ENCODE measurements at places on chromosomes 16 and 17.

DNA sequence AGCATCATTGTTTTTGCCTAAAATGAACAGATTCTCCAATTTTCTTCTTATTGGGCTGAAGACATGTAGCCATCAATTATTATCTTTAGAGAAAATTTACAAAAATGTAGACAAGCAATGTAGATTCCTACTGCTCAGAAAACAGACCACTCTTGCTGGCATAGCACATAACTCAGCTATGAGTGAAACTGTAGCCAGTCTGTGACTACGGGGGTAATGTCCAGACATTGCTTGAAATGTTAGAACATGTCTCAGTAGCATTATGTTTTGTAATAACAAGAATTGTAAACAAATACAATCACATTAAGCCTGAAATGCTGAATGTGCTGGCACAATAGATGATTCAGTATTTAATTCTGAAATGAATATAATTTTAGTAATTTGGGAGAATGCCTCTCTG, 265.7 kb upstream of the KCNJ16 start:
- DNase-seq: no peak

- no peak for DNase-seq
Observed at GRCh38 chr16:29963021-29963743, 1.3 kb downstream of the TMEM219 start.

- no peak for DNase-seq
Observed at GRCh38 chr17:29007860-29008455, 2.1 kb upstream of the SEZ6 start.

- no peak for DNase-seq
Observed at GRCh38 chr16:84617041-84617790, 662 bp downstream of the COTL1 start.

GRCh38 chr17:75850928-75851692, 4.0 kb downstream of the WBP2 start:
- no peak for DNase-seq

GRCh38 chr17:44977814-44978550, 9.9 kb upstream of the C1QL1 start:
- DNase-seq: no peak

GRCh38 chr16:86391984-86392383, 118.3 kb upstream of the FOXF1 start:
- DNase-seq: no peak

DNA sequence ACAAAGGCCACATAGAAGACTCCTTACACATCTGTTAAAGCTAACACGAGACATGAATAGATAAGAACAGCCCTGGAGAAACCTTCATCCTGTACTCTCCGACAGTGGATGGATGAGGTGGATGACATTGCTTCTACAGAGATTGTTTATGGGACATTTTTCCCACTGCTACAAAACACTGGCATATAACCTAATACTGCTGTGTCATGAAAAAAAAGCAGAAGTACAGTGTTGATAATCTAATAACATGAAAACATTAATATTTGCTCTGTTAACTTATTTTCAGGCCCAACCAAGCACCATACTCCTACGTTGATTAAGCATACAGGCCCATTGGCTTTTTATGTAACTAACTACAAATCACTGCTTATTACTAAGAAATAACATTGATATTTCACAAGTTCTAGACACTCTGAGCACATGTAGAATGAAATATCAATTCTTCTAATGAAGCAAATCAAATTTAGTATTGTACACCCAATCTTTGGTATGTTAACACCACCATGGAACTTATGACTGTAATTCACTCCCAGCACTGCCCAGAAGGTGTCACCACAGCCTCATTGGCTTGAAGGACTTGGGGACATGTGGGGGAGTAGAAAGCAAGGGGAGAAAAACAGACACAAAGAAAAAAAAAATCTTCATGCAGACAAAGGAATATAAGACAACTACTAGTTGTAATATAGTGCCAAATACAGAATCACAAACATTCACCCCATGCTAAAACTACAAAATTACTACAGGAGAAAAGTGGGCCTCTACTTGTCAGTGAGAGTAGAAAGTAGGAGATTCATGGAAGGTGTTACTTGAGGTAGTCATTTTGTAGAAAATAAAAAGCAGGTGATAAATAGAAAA, 330.0 kb upstream of the PMFBP1 start:
- DNase-seq: peak; percentile 79

DNA sequence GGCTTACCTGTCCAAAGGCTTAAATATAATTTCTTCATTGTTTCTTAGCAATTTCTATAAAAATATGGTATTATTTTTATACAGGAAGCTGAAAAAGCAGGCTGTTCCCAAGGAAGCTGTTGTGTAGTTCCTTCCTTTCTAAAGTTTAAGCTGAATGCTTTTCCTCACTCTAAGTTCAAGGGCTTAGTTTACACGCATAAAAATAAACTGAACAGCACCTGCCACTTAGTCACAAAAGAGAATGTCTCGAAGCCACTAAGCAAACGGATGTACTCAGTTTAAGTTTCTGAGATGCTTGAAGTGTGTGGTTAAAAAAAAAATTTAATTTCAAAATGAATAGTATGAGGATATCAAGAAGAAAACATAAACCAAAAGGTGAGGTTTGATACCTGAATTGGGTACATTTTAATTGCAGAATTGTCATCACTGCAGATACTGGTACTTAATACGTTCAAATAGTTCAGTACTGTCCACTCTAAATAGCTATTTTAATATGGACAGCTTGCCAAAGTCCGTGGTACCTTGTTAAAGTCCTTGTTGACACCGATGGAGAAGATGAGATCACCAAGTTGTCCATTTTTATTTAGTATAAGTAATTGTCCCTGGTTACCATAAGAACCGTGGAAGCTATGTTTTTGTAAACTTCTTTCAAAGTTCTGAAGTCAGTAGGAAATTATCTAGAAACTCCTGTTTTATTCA, 38.1 kb downstream of the MRTFB start:
- no peak for DNase-seq
